Right renal pelvis (tissue), 4 donors: ENCODE measurements at places on chromosomes 2 and 18. TPM values are rescaled to one million over a fixed set of nuclear protein-coding genes. Genes with fewer than 3 reads are reported as not detected.

GRCh38 chr18:22452226-22452668 is 34.5 kb upstream of the CTAGE1 start:
- DNase-seq: no peak

DNA sequence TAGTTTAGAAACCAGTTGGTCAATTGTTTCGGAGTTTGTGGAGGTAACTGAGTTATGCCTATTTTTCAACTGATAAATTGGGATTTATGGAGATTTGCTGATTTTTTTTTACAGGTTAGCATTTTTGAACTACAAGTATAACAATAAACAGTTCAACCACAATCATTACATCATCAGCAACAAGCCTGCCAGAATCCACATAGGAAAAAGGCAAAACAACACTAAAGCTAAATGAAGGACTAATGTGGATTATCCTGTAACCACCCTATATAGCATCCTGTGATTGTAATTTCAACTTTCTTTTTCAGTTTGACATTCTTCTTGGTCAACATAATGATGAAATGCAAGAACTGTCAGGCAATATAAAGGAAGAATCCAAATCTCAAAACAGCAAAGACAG is 76.5 kb downstream of the CCDC102B start:
- no peak for DNase-seq

Gene NMUR1
- polyA plus RNA-seq: 0.98 TPM

Gene GAL3ST2
- polyA plus RNA-seq: 0.18 TPM

Gene TFCP2L1
- polyA plus RNA-seq: 52.8 TPM

Gene IL36G
- polyA plus RNA-seq: 0.05 TPM

DNA sequence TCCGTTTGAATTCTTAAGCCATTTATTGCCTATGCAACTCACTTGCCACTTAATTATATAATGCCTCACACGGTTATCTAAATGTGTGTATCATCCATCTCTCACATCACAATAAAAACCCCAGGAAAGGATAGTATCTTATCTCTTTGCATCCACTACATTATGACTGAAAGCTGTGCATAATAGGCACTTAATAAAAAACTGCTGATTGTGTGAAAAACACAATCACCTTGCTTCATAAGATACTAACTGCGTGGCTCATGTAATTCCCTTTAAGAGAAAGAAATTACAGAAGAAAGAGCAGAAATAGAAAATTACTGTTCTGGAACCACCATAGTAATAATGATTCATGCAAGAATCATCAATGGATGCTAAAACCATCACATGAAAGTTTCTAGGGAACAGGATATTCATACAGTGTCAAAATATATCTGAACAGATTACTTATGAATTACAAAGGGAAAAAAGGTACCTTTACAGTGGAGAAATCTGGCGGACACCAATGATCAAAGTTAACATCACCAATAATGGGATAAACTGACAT is 29.3 kb downstream of the CUL3 start:
- DNase-seq: no peak

DNA sequence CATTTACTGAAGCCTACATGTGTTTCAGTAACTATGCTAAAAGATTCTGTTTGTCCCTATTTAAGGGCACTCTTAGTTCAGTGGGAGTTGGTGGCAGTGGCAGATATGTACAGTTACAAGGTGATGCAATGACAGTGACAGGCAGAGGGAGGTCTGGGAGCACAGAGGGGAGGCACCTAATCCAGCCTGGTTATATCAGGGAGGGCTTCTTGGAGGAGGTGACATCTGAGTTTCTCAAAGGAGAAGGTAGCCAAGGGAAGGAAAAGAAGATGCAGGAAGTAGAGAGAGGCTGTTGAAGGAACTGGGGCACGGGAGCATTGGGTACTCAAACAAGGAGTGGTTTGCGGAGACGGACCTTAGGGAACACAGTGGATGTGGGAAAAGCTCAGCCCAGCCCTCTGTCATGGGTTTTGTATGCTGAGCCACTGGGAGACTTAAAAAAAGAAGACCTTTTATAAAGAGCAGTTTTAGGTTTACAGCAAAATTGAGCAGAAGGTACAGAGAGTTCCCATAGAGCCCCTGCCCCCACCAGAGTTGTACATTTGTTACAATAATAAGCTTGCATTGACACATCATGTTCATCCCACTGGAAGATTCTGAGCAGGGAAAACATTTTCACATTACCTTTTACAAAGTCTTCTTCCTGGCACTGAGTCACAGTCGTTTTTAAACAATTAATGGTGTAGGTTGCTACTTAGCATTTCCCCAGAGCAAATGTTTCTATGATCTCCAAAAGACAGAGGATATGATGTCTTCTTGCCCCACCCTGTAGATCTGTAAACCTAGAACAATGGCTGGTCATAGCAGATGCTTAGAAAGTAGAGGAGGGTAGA is 83.0 kb upstream of the TAF1B start:
- no peak for DNase-seq

GRCh38 chr2:218482651-218483050 is 63.7 kb downstream of the VIL1 start:
- no peak for DNase-seq

Gene TLX2
- polyA plus RNA-seq: not detected

DNA sequence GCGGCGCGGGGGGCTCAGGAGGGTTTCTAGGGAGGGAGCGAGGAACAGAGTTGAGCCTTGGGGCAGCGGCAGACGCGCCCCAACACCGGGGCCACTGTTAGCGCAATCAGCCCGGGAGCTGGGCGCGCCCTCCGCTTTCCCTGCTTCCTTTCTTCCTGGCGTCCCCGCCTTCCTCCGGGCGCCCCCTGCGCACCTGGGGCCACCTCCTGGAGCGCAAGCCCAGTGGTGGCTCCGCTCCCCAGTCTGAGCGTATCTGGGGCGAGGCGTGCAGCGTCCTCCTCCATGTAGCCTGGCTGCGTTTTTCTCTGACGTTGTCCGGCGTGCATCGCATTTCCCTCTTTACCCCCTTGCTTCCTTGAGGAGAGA is 5.2 kb downstream of the PROC start:
- no peak for DNase-seq

DNA sequence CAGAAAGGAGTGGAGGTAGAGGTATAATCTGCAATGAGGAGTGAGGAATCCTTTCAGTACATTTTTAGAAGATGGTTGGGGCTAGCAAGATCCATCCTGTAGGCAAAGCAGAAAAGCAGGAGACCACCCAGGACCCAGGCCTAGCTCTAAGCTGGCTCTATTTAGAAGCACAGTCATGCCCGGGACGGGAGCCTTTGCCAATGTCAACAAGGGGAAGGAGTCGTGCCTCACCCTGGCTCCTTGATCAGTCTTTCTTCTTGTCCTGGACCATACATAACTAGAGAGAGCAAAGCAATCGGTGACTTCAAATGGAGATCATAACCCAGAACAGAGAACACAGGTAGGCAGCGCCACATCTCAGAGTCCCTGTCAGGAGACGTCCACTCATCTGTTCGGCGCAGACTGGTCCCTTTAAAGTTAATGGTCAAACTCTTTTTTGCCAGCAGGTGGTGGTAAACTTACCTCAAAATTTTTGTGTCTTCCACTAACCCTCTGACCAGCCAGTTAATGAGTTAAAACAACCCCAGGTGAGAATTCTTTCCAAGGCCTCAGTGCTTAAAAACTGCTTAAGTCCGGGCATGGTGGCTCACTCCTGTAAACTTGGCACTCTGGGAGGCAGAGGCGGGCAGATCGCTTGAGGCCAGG is 8.0 kb downstream of the MC5R start:
- DNase-seq: no peak

DNA sequence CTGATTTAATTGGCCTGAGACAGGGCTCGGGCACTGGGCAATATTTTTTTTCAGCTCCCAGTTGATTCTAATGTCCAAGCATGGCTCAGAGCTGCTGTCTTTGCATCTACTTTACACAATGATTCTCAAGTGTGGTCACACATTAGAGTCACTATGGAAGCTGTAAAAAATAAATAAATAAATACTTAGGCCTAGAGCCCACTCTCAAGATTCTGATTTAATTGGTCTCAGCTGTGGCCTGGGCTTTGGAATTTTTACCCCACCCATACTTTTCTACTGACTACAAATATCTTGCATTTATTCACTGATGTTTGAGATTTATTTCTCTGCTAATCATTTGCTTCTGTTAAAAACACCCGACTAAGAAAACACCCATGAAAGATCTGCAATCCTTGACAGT is 145.7 kb upstream of the SRD5A2 start:
- no peak for DNase-seq

GRCh38 chr2:12032398-12032797 is 286.0 kb downstream of the LPIN1 start:
- no peak for DNase-seq
